ENCODE measurements at places on chromosomes 1 and 21.
A peak's percentile ranks its signal among the peaks of the same experiment; 100 is the strongest.

- peaks cover 7% of the 10 kb centered on the region for H3K27me3 ChIP-seq
- DNase-seq, result no peak
- H3K4me3 ChIP-seq, result no peak overlapping the region
These were observed 39.6 kb downstream of the LRRC3 start for GRCh38 chr21:44494956-44495355.

DNA sequence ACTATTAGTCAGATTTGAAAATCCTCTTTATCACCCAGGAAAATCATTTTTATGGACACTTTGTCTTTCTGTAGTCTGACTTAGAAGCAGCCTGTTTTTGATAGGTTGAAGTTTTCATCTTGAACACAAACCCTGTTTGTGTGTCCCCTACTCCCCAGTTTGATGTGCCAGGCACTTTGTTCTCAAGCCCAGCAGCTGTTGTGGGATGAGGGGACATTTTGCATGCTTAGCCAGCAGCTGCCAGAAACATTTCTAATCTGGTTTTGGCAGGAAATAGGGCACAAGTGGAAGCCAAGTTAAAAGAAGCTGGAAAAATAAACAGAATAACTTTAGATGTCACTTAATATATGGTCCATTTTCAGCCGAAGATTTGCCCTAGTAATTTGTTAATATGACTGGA, 29.9 kb downstream of the ACTN2 start:
- H3K27me3 ChIP-seq, result no peaks in the 10 kb centered on the region
- H3K36me3 ChIP-seq, result no peaks in the 10 kb centered on the region

DNA sequence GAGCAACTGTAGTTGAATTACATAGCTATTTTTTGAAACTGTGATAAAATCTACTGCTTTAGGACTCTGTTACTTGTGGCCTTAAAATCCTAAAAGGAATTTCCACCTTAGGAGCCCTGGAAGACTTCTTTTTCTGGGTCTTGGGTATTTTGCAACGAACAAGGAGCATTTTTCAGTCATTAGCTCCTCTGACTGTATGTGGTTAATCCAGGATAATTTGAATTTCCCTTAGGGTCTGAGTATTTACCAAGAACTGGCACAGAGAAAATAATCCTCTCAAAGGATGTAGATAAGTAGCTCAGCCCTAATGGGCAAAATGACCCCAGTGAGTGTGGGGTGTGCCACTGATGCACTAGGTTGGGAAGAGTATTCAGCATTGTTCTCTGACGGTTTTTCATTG, 170.4 kb downstream of the VAV3 start:
- no peak overlapping the region for H3K27ac ChIP-seq
- H3K27me3 ChIP-seq, result no peaks in the 10 kb centered on the region
- H3K36me3 ChIP-seq, result no peaks in the 10 kb centered on the region
- H3K4me1 ChIP-seq, result no peaks in the 10 kb centered on the region
- no peak overlapping the region for H3K4me3 ChIP-seq
- DNase-seq, result no peak

DNA sequence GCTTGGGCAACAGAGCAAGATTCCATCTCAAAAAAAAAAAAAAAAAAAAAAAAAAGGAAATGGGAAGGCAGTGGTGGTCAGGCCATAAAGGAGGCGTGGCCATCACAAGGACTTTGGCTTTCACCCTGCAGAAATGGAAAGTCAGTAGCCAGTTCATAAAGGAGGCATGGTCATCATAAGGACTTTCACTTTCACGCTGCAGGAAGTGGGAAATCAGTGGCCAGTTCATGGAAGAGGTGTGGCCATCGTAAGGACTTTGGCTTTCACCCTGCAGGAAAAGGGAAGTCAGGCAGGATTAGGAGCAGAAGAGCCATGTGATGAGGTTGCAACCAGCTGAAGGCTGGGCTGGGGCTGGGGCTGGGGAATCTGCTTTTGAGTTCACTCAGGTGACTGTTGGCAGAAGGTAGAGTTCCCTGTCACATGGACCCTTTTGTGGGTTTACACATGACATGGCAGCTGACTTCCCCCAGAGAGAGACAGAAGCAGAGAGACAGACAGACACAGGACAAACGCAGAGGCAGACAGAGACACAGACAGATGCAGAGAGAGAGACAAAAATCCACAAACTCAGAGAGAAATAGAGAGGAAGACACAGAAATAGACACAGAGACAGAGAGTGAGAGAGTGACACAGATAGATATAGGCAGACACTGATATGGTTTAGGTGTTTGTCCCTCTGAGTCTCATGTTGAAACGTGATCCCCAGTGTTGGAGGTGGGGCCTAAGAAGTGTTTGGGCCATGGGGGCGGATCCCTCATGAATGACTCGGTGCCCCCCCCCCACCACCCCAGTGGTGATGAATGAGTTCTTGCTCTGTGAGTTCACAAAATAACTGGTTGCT, 263.9 kb upstream of the KAZN start:
- no peaks in the 10 kb centered on the region for H3K27me3 ChIP-seq
- no peak for DNase-seq
- H3K4me3 ChIP-seq, result no peak overlapping the region
- H3K36me3 ChIP-seq, result no peaks in the 10 kb centered on the region

GRCh38 chr1:201525193-201525778, 13.6 kb upstream of the NAV1 start:
- no peaks in the 10 kb centered on the region for H3K36me3 ChIP-seq
- H3K27ac ChIP-seq, result no peak overlapping the region
- no peak overlapping the region for H3K4me3 ChIP-seq
- no peaks in the 10 kb centered on the region for H3K4me1 ChIP-seq
- peaks cover 6% of the 10 kb centered on the region for H3K27me3 ChIP-seq

GRCh38 chr1:226690460-226690982, 48.6 kb downstream of the ITPKB start:
- no peak overlapping the region for H3K4me3 ChIP-seq
- no peaks in the 10 kb centered on the region for H3K27me3 ChIP-seq
- H3K4me1 ChIP-seq, result no peaks in the 10 kb centered on the region

DNA sequence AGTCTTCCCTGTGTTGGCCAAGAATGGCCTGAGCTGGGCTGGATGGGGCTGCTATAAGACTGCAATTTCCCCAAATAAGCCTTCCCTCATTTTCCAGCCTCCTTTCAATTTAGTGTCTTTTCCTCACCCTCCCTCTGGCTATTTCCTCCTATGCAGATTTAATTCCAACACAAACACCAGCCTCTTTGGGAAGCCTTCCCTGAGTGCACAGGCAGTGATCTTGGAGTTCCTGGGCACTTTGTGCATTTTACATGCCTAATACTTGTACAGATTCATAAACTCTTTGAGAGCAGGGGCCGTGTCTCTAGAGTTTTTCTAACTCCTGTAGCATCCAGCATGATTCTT, 91.1 kb upstream of the TLR5 start:
- no peaks in the 10 kb centered on the region for H3K4me1 ChIP-seq
- H3K27me3 ChIP-seq, result no peaks in the 10 kb centered on the region
- H3K4me3 ChIP-seq, result no peak overlapping the region
- DNase-seq, result peak; percentile 0
- H3K27ac ChIP-seq, result no peak overlapping the region

GRCh38 chr1:183901748-183902330, 96.9 kb downstream of the RGL1 start:
- peak overlapping the region; percentile 56 for H3K27ac ChIP-seq
- no peak overlapping the region for H3K4me3 ChIP-seq
- no peak for DNase-seq
- H3K36me3 ChIP-seq, result no peaks in the 10 kb centered on the region

DNA sequence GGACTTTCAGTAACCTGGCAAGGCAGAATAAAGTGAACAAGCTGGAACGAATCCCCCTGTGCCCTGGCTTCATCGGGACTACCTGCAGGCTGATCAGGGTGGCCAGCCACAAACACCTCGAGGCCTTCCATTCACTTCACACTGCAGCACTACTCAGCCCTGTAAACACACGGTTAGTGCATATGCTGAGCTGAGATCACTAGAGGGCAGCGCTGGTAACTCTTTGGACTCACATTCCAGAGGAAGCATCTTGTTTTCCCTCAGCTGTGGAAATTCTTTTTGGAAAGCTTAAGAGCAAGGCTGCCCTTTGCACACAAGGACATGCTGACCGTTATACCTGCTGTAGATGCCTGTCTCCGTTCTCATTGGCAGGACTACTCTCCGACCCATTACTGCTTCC, 32.1 kb downstream of the PCSK9 start:
- no peak overlapping the region for H3K4me3 ChIP-seq
- DNase-seq, result no peak
- H3K27me3 ChIP-seq, result no peaks in the 10 kb centered on the region
- no peaks in the 10 kb centered on the region for H3K36me3 ChIP-seq
- H3K4me1 ChIP-seq, result no peaks in the 10 kb centered on the region

GRCh38 chr1:231206856-231207255, 34.2 kb upstream of the GNPAT start:
- H3K27ac ChIP-seq, result no peak overlapping the region
- H3K4me1 ChIP-seq, result no peaks in the 10 kb centered on the region
- H3K4me3 ChIP-seq, result no peak overlapping the region
- H3K27me3 ChIP-seq, result no peaks in the 10 kb centered on the region
- no peak for DNase-seq

DNA sequence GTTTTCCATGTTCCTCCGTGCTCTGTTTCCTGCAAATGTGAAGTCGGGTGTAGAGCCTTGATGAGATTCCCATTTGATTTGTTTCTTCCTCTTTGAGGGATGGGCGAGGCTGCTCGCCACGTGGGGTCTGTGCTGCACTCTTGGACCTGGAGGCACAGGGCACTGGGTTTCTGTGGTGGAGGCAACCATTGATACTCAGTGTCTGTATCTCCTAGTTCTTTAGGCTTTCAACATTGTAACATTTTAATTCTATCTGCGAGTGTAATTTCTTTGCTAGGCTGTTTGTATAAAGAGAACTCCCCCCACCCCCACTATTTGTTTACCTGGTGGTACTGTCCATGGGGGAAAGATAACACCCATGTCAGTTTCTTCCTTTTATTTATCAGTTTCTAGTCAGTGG, 52.3 kb downstream of the GALNT2 start:
- H3K4me3 ChIP-seq, result no peak overlapping the region
- no peak overlapping the region for H3K27ac ChIP-seq
- no peak for DNase-seq
- peaks cover 1% of the 10 kb centered on the region for H3K4me1 ChIP-seq
- H3K27me3 ChIP-seq, result no peaks in the 10 kb centered on the region

DNA sequence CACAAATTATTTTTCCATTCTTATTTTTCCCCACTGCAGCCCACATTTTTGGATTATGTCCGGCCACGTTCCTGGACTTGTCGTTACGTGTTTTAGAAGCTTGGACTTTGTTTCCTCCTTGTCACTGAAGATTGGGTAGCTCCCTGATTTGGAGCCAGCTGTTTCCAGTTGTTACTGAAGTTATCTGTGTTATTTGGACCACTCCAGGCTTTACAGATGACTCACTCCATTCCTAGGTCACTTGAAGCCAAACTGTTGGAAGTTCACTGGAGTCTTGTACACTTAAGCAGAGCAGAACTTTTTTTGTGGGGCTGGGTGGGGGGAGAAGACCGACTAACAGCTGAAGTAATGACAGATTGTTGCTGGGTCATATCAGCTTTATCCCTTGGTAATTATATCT, 12.2 kb upstream of the AXDND1 start:
- peaks cover 41% of the 10 kb centered on the region for H3K36me3 ChIP-seq
- no peaks in the 10 kb centered on the region for H3K27me3 ChIP-seq
- H3K27ac ChIP-seq, result peak overlapping the region; percentile 48
- peaks cover 11% of the 10 kb centered on the region for H3K4me1 ChIP-seq
- no peak overlapping the region for H3K4me3 ChIP-seq

- H3K4me3 ChIP-seq, result no peak overlapping the region
- no peak overlapping the region for H3K27ac ChIP-seq
- H3K36me3 ChIP-seq, result no peaks in the 10 kb centered on the region
- DNase-seq, result no peak
These were observed 47.6 kb downstream of the APP start for GRCh38 chr21:26123012-26123411.

- no peak overlapping the region for H3K4me3 ChIP-seq
- no peak for DNase-seq
- no peaks in the 10 kb centered on the region for H3K36me3 ChIP-seq
- no peak overlapping the region for H3K27ac ChIP-seq
These were observed 191.7 kb upstream of the ARHGEF16 start for GRCh38 chr1:3262681-3263286.

- H3K27ac ChIP-seq, result no peak overlapping the region
- no peaks in the 10 kb centered on the region for H3K36me3 ChIP-seq
- H3K4me1 ChIP-seq, result no peaks in the 10 kb centered on the region
- no peak for DNase-seq
- no peaks in the 10 kb centered on the region for H3K27me3 ChIP-seq
- no peak overlapping the region for H3K4me3 ChIP-seq
These were observed 573.3 kb upstream of the NCAM2 start for GRCh38 chr21:20424943-20425342.

- no peak for DNase-seq
- no peaks in the 10 kb centered on the region for H3K36me3 ChIP-seq
- H3K27me3 ChIP-seq, result no peaks in the 10 kb centered on the region
- no peak overlapping the region for H3K27ac ChIP-seq
- no peaks in the 10 kb centered on the region for H3K4me1 ChIP-seq
These were observed 9.1 kb downstream of the LAMC2 start for GRCh38 chr1:183195142-183195574.

DNA sequence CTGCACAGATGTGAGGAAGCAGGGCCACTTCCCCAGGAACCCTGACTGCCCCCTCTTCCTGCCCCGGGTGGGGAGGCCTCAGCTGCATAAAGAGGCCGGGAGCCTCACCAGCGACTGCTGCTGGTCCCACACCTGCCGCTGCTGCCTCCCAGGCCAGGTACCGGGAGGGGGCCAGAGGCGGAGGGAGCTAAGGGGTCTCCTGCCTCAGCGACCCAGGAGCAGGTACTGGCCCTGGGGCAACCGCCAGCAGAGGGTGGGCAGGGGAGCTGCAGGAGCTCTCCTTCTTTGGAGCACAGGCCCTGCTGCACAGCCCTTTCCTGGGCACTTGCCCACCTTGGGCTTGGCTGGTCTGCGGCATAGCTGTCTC, 6.8 kb downstream of the GJC2 start:
- no peaks in the 10 kb centered on the region for H3K4me1 ChIP-seq
- H3K27me3 ChIP-seq, result peaks cover 7% of the 10 kb centered on the region
- no peak for DNase-seq
- no peaks in the 10 kb centered on the region for H3K36me3 ChIP-seq
- no peak overlapping the region for H3K4me3 ChIP-seq
- no peak overlapping the region for H3K27ac ChIP-seq

DNA sequence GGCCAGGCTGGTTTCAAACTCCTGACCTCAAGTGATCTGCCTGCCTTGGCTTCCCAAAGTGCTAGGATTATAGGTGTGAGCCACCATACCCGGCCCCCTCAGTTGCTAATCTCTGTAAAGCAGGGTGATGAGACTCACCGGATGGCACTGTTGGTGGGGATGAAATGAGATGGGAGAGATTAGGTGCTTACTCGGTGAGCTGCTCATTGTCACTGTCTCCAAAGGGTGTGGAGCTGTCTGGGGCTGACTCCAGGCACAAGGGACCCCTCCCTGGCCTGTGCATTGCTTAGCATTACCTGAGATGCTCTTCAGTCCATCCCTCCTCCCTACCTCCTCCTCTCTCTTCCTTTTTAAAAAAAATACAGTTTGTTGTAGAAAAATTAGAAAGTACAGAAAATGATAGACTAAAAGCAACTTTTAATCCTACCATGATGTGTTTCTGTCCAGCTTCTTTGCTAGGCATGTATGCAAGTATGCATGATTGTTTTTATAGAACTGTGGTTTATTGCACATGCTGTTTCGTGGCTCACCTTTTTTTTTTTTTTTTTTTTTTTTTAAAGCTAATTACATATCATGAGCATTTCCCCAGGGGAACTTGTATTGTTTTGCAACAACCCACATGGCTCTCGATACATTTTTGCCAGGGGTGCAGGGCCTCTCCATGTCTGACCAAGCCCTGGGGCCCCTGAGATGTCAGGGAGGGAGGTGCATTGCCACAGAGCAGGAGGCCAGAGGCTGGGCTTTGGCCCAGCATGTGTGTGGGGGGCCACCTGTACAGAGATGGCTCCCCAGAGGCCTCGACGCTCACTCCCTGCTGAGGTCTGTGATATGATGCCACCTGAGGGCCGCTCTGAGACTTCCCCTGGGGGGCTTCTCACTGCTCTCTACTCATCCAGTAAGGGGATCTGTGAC, 55.4 kb downstream of the ARHGEF10L start:
- DNase-seq, result no peak
- H3K4me1 ChIP-seq, result peaks cover 5% of the 10 kb centered on the region
- no peak overlapping the region for H3K27ac ChIP-seq
- no peaks in the 10 kb centered on the region for H3K36me3 ChIP-seq

Data from adrenal gland (tissue), 19 donors.